Amniotic stem cell (primary cell): ENCODE measurements at places on chromosomes 1 and 21.

DNA sequence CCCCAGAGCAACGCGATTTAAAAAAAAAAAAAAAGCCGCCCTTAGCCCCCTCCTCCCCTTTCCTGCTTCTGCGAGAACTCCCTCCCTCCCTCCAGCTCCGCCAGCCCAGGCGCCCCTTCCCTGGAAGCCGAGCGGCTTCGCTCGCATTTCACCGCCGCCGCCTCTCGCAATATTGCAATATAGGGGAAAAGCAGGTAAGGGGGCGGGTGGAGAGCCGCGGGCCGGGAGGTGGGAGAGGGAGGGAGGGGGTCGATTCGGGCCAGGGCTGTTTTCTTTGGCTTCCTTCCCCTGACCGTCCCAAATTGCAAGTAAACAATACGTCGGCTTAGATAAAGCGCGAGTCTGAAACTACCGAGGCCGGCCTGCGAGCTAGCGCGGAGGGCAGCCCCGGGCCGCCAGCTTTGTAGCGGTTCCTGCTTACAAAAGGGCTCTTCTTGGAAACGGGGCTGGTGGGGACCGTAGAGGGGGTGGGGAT lies 408 bp downstream of the LMO4 start:
- no peak for DNase-seq

- DNase-seq, result peak; percentile 5
These were observed 37.2 kb downstream of the WNT4 start for GRCh38 chr1:22105611-22106207.

- DNase-seq, result no peak
These were observed 8.8 kb downstream of the GIPC2 start for GRCh38 chr1:78054559-78054958.

DNA sequence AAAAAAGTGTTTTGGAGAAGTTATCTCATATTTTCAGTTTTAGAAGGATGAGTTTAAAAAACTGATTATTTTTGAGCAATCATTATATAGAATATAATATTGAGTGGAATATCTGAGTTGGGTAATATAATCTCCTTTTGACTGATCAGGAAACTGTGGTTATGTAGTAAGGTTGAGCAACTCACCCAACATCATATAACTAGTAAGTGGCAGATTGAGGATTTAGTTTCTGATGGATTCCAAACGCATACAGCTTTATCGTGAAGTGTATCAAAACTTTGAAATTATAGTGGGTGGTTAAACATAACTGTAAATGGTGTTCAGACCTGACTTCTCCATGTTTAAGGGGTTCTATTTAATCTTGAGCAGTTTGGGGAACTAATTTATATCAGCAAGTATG lies 98.6 kb downstream of the OLFM3 start:
- no peak for DNase-seq

GRCh38 chr1:248792342-248792741 lies 33.4 kb downstream of the SH3BP5L start:
- no peak for DNase-seq

DNA sequence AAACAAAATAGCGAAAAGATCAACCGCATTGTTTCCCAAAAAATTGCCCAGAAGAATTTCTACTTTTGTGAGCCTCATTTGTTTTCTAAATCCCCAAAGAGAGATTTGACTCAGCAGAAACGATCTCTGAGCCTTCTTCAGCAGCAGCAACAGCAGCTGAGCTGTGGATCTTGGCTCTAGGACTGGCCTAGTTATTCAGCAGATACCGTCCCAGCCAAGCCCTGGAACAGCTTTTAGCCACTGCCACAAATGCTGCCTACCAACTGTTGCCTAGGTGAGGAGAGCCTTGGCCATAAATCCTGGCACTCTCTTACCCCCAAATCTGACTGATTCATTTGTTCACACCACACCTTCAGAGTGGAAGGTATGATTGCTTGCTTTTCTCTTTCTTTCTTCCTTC lies 320.1 kb downstream of the TGFB2 start:
- no peak for DNase-seq
